ENCODE measurements at places on chromosomes 7 and 10. TPM values are rescaled to one million over a fixed set of nuclear protein-coding genes. Genes with fewer than 3 reads are reported as not detected.

SLC26A5 gene
- 0.12 TPM for polyA plus RNA-seq

FANK1 gene
- 11.4 TPM for polyA plus RNA-seq

DNA sequence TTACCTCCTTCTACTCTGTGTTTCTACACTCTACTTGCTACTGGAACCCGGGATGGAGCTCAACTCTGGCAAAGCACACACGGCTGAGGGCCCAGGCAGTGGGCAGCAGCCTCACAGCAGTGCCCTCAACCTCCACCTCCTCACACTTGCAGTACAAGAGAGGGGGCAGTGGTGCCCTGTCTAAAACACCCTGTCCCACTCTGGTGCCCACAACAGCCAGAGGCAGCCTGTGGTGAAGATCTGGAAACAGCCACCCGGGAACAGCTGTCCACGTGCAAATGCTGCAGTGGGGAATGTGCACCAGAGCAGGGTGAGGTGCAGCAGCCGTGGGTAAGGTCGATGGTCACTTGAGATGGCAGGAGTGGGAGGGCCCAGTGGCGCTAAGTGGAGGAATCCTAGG lies 13.7 kb downstream of the MAT1A start:
- DNase-seq: no peak

DNA sequence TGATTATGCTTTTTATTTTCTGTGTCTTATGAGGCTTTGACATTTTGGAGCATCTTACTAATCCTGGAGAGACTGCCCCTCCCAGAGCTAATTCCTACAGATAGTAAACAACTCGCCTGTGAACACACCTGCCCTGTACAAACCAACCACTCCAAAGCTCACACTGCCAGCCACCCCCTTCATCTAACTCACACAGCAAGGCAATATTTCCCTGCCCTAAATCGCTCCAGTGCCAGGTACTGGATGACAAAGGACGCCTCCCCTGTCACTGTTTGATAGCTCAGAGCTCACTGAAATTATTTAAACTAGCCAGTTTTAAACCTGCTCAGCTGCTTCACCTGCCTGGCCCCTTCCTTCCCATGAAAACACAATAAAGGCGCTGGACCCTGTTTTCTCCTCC lies 535.1 kb upstream of the CELF2 start:
- DNase-seq: no peak

GRCh38 chr10:27710014-27710413 lies 35.6 kb downstream of the MKX start:
- no peak for DNase-seq

DNA sequence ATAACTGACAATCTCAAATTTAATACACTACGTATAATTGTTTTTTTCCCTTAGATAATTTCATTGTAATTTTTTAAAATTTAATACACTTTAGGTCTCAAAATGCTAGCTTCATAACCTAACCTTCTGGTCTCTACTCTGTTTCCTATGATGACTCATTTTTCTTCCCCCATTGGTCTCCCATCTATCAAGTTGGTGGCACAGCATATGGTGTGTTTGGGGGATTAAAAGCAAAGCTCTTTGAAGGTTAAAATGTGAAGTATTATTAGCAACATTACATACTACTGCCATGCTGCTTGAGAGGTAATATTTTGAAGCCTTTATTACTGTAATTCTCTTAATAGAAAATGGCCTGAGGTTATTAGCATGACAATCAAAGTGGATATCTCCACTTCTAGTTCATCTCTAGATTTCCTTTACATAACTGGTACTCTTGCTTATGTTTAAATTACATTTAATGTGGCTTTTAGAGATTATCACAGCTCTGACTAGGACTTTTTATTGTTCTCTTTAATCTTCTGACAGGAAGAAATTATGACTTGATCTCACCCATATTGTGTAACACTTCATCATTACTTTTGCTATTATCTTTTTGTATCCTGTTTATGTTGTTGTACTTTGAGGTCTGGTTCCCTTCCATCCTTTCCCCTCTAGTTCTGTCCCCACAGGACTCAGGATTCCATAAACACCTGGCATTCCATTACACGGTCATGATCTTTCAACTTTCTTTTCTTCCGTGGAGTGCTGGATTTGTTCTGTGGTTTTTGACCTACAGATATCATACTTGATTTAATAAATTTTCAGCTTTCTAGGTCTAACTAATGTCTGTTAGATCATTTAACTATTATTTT lies 185.1 kb downstream of the SEMA3D start:
- DNase-seq: no peak

- DNase-seq: no peak
These were observed 15.7 kb downstream of the KDM7A start for GRCh38 chr7:140161047-140161446.

GRCh38 chr7:875476-876076 lies 778 bp upstream of the GET4 start:
- no peak for DNase-seq

DNA sequence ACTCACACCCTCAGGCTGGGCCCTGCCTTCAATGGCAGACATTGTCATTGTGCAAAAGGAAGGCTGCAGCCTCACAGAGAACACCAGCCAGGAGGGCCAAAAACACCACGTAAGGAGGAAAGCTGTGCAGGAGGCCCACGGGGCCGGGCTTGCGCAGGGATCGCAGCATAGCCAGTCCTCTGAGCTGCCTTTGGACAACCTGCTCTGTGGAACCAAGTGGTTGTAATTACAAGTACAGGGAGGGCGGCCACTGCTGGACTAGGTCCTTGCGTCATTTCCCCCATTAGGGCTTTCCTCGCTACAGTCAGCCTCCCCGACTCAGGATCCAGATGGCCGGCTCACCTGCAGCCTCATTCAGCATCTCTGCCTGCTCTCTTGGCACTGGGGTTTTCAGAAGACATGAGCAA lies 66.9 kb downstream of the FAM53B start:
- DNase-seq: no peak

GRCh38 chr7:107971613-107972012 lies 31.3 kb downstream of the LAMB1 start:
- no peak for DNase-seq

All from cardiac muscle cell (in vitro differentiated cells and primary cell).